ENCODE measurements at places on chromosomes 1 and 21. TPM values are rescaled to one million over a fixed set of nuclear protein-coding genes. Genes with fewer than 3 reads are reported as not detected.

DNA sequence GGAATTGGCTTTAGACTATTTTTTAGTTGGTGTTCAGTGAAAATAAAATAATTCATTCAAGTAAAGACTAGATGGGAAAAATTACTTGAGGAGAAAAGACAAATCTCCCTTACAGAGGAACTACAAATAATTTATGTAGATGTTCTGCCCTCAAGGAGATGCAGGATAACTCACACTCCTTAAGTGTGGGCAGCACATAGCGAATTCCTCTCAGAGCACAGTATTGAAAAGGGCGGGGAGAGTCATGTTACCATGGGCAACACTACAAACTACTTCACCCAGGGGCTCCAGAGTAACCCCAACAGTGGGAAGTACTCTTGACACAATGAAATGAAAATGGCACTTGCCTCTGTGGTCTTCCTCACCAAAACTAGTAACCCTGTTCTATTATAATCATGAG lies 20.6 kb upstream of the LAMC2 start:
- no peak for DNase-seq

- peak; percentile 49 for DNase-seq
Measured at GRCh38 chr1:22611530-22611947, 24.9 kb upstream of the C1QA start.

GRCh38 chr1:17610713-17611112 lies 71.2 kb downstream of the ARHGEF10L start:
- DNase-seq, result no peak

- DNase-seq, result no peak
Measured at GRCh38 chr1:62832276-62832675, 48.3 kb downstream of the ATG4C start.

DNA sequence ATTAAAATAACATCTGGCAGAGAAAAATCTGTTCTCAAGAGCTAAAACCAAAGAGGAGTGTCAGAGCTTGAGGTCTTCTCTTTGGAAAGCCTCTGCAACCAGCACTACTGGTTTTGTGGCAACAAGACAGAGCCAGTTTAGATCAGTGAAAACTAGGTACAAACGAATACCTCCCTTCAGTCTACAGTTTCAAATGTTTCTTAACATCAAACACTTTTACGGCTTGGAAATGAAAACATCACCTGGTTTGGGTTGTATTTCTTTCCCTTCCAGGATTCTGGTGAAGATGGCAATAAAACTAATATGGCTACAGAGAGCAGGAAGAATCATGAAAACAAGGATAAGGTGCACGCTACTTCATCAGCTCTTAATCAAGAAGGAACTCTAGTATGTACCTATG lies 339.4 kb upstream of the ESRRG start:
- no peak for DNase-seq

DNA sequence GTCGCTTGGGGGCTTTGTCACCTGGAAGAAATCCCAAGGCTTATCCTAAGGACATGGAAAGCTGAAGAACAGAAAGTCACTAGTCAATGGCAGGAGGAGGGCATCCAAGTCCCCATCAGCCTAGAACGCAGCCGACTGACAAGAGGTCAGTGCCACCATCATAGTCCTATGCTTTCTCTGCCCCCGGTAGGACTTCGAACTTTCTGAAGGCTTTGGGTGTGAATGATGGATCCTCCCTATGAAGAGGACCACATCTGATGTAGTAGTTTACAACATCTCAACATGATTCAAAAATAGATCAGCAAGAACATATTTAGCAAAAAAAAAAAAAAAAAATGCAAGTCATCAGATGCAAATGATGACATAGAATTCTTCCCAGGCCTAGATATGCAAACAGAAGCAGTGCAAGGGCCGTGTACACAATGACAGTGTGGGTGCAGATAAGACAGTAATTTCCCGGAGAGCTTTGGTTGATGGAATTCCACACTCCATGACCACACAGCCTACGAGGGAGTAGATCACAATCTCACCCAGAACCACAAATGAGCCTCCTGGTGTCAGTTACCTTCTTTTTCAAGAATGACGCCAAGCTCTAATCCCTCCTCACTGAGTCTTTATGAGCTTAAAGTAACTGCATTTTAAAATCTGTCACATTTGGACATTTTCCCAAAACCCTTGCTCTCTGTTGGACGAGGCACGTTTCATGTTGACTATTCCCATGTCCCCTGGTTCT lies 88.2 kb downstream of the PSMG1 start:
- DNase-seq, result no peak

DNA sequence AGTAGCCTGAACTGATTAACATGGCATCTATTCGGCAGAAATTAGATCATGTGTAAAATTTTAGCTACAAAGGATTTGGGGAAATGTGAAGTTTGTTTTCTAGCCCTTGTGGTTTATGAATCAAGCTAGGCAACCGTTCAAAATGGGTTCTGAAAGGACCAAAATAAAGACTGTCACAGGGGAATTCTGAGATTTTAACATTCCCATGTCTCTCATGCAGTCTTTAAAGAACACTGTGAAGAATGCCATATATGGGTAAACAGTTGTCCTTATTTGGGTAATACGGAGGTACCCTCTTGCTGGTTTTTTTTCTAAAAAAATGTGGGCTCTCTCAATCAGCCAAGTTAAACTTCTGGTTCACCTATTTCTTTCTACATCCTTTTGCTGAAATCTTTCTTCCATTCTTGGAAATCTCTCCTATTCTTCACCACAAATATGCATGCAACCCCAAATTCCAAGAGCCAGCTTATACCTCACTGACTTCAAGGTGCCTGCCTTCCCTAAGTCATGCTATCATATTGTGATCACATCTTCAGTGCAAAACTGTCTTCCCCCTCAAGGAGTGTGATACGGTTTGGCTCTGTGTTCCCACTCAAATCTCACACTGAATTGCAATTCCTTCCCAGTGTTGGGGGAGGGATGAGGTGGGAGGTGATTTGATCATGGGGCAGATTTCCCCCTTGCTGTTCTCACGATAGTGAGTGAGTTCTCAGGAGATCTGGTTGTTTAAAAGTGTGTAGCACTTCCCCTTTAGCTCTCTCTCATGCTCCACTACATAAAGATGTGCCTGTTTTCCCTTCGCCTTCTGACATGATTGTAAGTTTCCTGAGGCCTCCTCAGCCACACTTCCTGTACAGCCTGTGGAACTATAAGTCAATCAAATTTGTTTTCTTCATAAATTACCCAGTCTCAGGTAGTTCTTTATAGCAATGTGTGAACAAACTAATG lies 308.7 kb downstream of the TTLL7 start:
- DNase-seq, result no peak

DNA sequence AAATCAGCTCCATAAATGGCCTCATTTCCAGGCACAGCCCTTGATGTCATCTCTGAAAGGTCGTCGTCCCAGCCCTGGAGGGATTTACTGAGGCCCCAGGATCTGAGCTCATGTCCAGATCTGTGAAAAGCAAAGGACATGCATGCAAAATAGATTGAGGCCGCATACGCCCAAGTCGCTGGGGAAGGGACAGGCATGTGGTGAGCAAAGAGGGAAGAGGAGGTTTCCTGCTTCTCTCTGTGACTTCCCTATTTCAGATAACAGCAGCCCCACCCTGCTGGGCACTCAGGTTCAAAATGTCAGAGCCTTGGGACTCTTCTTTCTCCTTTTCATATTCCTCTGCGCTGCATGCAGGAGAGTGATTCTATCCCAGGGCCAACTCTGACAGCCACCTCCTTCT lies 197.2 kb downstream of the ADSS2 start:
- peak; percentile 63 for DNase-seq

DNA sequence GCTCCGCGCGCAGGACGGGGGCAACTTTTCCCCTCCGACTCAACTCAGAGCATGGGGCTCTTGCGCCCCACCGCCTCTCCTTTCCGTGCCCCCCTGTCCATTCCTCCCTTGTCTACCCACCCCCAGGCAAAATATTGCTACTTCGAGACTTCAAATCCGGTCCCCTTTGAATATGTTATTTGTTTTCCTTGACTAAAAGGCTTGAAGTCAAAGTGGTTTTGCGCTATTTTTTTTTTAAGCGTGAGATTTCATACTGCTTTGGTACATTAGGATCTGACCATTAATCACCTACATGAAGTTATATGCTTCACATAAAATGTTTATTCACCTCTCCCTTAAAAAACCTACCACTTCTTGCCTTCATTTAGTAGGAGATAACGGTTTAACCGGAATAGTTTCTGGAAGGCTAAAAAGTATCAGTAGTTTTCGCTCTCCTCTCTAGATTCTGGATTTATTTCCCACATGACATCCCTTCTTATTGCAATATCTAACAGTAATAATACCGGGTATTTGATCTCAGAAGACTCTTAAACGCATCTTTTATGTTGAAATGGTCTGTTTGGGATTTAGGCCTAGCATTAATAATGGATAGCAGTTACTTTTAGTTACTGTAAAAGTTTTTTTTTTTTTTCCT lies 1.6 kb downstream of the NFIA start:
- DNase-seq, result no peak

DNA sequence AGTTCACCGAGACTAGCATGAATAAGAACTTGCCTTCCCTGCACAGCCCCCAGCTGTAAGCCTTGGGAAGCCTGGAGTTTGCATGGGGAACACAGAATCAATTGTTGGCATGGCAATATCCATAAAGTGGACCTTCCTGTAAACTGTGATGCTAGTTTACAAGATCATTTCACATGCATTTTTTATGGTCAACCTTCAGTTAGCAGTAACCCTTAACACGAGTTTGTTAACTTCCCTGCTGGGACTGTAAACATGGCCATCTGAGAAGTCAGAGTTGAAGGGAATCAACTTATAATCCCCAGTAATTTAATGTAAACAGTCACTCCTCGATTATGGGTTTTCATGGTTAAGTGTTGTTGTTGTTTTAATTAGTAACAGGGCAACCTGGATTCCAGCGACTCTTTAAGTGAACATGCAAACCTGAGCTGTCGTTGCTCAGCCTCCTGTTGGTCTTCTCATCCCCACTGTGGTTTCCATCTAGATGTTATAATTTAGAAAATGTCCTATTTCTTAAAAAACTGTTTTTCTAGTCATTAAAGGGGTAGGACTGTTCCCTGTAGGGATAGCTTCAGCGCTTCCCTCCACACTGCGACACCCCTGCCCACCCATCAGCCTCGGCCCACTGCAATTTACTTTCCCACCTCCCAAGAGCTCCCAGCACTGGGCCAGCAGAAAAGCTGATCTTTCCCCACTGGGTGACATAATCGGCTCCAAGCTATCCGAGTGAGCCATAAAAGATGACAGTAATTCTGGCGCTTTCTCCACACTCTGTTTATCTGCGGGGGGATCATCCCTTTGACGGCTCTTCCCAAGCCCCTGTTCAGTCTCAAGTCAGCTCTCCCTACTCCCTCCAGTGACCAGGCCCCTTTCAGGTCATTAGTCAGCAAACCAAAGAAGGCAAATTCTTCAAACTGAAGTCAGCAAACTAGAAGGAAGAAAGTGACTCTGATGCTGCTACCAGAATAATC lies 107.6 kb upstream of the IPO9 start:
- no peak for DNase-seq

DNA sequence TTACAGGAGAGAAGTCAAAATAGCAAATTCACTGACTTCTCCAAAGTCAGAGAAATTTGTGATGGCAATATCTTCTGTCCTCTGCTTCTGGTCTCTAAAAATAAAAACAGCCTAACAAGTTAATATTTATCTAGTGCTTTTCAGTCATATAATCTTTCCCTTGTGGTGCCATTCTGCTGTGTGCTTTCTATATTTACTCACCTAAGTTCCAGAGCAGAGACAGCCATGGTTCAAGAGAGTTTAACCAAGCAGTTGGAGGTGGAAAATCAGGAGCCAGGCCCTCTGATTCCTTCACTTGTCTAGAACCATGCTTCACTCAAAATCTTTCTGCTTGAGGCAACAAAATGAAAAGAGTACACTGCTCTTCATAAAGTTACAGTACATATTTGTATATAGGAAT lies 39.3 kb downstream of the BRINP2 start:
- no peak for DNase-seq

GRCh38 chr21:34861258-34861657 lies 187.8 kb downstream of the RUNX1 start:
- DNase-seq, result no peak

DNA sequence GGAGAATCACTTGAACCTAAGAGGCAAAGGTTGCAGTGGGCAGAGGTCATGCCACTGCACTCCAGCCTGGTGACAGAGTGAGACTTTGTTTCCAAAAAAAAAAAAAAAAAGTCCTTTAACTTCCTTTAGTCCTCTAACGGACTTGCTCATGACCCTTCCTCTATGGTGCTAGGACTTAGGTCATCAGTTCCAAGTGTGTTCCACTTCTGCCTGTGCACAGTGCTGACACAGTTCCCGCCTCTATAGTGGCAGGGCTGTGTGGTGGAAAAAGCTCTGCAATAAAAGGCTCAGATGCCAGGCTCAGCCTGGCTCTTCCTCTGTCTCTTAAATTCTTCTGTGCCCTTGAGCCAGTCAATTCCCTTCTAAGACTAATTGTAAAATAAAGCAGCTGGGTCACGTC lies 22.0 kb downstream of the CC2D1B start:
- DNase-seq, result no peak

Gene EMC1
- 36.9 TPM for total RNA-seq

Gene LORICRIN
- not detected for total RNA-seq

Gene GJB3
- not detected for total RNA-seq

Gene LCE1C
- not detected for total RNA-seq

Gene USH2A
- total RNA-seq, result 1.7 TPM

Gene WNT3A
- not detected for total RNA-seq

Gene CYP4Z1
- total RNA-seq, result 0.41 TPM
